ENCODE measurements at places on chromosomes 5 and 9.

DNA sequence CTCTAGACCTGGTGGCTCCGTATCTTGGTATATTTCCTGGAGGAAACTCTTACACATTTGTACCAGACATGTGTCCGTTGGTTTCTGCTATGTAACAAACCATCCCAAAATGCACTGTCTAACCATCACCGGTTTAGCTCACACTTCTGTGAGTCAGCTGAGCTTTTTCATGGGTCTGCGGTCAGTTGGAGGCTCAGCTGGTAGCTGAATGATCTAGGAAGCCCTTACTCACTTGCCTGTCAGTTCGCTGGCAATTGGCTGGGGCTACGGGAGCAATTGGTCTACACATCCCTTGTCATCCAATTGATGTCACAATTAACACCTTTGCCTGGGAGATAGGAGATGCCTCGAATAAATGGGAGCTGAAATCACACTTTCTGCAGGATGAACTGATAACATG, 11.6 kb upstream of the WHRN start:
- DNase-seq: no peak

- DNase-seq: no peak
These were observed 1115.5 kb downstream of the DTWD2 start for GRCh38 chr5:117872798-117873368.

GRCh38 chr9:14219850-14220249, 94.1 kb downstream of the NFIB start:
- DNase-seq: no peak

DNA sequence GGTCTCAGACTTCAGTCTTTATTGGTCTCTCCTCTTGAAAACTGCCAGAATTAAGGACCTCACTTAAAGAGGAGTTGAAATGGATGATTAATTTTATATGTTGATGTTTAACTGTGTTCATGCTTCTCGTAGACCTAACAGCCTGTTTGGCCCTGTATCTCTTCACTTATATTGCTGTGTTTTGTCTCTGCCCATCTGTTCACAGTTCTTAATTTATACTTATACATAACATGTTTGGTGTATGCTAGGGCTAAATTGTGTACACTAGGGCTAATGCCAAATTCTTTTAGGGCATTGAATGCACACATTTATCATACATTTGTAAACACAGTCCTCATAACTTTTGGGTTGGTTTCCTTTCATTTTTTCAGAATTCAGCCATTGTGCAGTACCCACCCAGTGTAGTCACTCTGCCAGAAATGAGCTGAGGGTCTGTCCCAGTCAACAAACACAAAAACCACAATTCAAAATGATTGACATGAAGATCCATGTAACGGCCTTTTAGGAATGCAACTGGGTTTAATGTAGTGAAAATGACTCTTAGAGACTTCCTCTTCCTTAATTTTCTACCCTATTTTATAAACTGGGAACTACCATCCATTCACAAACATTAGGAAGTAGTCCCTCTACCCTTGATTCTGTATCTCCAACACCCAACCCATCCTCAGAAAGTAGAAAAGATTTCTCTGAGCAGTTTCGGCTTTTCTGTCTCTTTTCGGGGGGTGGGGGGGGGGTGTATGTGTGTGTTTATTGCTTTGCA, 668.8 kb upstream of the KLF4 start:
- no peak for DNase-seq

DNA sequence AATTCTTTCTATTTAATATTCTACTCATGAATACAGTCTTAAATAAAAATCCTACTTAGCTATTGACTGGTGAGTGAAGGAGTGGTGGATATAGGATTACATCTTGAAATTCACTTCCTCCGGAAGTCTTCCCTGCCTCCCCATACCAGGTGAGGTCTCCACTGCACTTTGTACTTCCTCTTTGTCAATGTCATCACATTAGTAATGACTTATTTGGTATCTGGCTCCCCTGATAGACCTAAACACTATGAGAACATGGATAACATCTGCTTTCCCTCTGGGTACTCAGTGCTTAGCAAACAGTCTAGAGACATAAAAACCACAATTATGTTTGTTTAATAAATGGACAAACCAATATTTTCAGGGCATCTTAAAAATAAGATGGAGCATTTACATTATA, 532.1 kb downstream of the PDE4D start:
- DNase-seq: no peak

Measured in globus pallidus (tissue), 1 donor.